ENCODE measurements at places on chromosomes 7 and 10. TPM values are rescaled to one million over a fixed set of nuclear protein-coding genes. Genes with fewer than 3 reads are reported as not detected.

The TRPV5 gene
- 0.31 TPM for total RNA-seq

The CAV2 gene
- total RNA-seq: 9.1 TPM

The EN2 gene
- not detected for total RNA-seq

The DGKI gene
- 201 TPM for total RNA-seq

The THSD7A gene
- total RNA-seq: 41.6 TPM

The ATG9B gene
- 2.8 TPM for total RNA-seq

The GAD2 gene
- total RNA-seq: 27.2 TPM

The VWDE gene
- total RNA-seq: 0.63 TPM
